Transverse colon (tissue), 4 donors: ENCODE measurements at places on chromosomes 16 and 17.
A peak's percentile ranks its signal among the peaks of the same experiment; 100 is the strongest.

DNA sequence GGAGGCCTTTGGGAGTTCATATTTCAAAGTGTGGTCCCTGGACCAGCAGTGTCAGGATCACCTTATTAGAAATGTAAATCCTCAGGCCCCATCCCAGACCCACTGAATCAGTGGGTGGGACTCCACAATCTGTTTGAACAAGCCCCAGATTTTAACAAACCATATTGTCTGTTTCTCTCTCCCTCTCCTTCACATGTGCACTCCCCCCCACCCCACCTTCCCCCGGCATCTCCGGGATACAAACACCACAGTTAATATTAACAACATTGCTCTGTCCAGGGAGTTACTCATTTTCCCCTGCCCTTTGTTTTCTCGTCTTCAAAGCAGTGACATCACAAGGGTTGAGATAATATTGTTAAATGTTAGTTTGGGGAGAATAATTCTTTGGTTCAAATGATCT, 127.3 kb downstream of the KATNIP start:
- no peak for DNase-seq

- DNase-seq: no peak
These were observed 142.1 kb downstream of the SLC39A11 start for GRCh38 chr17:72950242-72950931.

DNA sequence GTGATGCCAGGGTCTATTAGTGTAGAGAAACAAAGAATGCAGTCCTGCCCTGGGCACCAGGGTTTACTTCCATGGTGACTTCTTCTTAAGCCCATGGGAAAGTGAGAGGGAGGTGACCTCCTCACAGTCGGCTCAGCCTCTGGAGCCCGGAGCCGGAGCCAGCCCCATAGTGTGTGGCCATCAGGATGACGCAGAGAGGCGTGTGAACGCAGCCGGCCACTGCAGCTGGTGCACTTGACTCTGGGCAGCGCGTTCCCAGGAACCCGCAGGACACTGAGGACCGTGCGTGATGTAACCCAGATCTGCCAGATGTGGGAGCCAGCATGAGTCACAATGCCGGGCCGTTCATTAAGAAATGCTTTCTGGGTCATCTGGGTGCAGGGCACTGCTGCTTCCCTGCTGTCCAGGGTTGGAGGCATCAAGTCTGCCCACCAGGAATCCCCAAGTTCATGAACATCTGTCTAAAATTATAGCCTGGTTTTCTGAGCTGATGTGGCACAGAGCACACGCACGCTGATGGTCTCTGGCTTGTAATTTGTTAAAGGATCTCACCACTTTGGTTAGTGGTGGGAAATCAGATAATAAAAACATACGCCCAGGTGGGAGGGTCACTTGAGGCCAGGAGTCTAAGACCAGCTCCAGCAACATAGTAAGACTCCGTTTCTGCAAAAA, 114.1 kb downstream of the PITPNC1 start:
- DNase-seq: peak; percentile 72

GRCh38 chr16:18827890-18828289, 26.5 kb upstream of the ARL6IP1 start:
- no peak for DNase-seq

DNA sequence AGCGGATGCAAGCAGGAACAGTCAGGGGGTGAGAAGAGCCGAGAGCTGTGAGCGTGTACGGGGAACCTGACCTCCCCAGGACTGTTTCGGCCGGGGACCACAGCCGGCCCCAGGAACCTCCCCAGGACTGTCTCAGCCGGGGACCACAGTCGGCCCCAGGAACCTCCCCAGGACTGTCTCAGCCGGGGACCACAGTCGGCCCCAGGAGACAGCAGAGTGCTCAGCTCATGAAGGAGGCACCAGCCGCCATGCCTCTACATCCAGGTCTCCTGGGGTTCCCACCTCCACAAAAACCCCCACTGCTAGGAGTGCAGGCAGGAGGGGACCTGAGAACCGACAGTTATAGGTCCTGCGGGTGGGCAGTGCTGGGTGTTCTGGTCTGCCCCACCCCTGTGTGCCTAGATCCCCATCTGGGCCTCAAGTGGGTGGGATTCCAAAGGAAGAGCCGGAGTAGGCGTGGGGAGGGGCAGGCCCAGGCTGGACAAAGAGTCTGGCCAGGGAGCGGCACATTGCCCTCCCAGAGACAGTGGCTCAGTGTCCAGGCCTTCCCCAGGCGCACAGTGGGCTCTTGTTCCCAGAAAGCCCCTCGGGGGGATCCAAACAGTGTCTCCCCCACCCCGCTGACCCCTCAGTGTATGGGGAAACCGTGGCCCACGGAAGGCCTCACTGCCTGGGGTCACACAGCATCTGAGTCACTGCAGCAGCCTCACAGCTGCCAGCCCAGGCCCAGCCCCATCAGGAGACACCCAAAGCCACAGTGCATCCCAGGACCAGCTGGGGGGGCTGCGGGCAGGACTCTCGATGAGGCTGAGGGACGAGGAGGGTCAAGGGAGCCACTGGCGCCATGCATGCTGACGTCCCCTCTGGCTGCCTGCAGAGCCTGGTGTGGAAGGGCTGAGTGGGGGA, 4.3 kb downstream of the RHBDF1 start:
- DNase-seq: no peak

- no peak for DNase-seq
These were observed 41.0 kb downstream of the LYRM1 start for GRCh38 chr16:20941636-20941926.

DNA sequence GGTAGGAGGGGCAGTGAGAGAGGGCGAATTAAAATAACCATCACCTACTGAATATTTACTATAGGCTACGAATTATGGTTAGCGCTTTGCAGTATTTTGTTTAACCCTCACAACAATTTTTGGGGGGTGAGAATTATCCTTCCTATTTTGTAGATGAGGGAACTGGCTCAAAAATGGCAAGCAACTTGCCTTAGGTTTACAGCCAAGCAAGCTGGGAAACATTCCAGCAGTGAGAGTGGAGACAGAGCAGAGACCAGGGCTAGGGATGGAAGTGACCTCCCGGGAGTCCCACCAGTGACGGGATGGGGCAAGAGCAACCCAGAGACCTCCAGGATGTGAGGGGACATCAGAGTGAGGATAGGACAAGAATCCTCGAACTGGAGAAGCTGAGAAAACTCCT, 352 bp upstream of the VMO1 start:
- DNase-seq: no peak

DNA sequence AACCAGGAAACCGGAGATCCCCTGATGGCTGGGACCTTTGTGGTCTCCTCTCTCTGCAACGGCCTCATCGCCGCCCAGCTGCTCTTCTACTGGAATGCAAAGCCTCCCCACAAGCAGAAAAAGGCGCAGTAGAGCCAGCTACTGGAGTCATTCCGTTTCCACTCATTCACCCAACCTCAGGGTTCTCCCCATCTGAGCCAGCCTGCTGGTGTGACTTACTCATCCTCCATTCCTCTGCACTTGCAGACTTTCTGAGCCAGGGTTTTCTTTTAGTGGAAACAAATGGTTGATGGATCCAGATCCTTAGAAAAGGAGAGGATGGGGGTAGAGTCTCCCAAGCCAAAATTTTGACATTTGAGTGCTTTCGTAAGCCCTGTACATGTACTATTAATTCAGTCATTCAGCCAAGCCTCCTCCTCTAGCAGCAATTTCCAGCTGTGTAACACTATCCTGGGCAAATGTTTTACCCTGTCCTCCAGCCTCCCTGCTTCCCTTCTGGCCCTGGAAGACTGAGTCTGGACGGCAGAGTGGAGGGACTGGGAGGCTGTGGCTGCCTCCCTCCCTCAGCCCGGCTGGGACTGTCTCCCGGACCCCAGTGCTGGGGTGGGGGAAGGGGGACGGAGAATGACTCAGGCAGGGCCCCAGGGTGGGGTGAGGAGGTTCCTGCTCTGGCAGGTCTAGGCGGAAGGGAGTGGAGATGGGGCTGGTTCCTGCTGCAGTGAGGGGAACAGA, 2.3 kb downstream of the SOX15 start:
- DNase-seq: no peak

- DNase-seq: peak; percentile 41
These were observed 9.2 kb downstream of the RPL23 start for GRCh38 chr17:38844261-38844757.

- no peak for DNase-seq
These were observed 29.4 kb downstream of the HLF start for GRCh38 chr17:55294042-55294751.

DNA sequence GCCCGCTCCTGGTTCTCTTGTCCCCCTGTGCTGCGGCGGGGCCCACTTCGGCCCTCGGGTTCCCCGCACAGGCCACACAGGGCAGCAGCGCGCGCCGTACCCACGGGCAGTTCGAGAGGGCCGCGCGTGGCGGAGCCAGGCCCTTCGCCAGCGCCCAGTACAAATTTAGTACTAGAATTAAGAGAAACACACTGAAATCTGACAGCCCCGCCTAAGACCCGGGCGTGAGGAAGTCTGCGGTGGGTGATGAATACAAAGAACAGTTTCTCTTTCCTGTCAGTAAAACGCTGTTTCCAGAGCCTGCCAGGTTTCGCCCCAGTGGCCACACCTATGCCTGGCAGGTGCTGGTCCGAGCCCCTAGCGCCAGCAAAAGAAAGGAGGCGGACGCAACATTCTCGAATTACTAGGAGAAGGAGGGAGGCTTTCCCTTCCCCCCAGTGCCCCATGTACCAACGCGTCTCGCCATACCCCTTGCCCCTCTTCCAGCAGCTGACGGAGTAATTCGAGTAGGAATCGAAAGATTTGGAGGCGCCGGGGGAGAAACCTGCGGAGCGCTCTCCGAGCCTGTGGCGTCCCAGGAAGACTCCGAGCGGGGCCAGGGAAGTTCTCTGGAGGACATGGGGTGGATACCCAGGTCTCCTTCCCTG, 591 bp upstream of the SLFN5 start:
- peak; percentile 85 for DNase-seq

DNA sequence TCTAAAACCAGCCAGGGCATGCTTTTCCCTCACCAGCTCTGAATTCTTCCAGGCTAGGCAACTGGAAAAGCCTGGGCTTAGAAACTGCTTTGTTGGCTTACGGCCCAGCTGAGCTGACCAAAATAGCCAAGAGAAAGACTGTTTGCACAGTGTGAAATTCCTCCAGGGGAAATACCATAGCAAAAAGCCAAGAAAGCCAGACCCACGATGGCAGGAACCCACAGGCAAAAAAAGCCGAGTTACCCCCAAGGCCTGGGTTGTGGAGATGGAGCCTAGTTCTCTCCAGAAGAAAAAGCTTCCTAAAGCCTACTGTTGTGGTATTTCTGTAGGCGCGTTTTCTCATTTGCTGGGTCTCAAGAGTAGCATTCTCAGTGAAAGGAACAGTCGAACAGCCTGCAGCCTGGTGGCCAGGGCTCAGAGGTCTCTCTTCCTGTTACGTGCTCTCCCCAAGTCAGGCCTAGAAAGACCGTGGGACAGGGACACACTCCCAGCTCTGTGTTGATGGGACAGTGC, 9.2 kb downstream of the SP2 start:
- peak; percentile 45 for DNase-seq

- no peak for DNase-seq
These were observed 80.0 kb downstream of the PCTP start for GRCh38 chr17:55830699-55831471.

DNA sequence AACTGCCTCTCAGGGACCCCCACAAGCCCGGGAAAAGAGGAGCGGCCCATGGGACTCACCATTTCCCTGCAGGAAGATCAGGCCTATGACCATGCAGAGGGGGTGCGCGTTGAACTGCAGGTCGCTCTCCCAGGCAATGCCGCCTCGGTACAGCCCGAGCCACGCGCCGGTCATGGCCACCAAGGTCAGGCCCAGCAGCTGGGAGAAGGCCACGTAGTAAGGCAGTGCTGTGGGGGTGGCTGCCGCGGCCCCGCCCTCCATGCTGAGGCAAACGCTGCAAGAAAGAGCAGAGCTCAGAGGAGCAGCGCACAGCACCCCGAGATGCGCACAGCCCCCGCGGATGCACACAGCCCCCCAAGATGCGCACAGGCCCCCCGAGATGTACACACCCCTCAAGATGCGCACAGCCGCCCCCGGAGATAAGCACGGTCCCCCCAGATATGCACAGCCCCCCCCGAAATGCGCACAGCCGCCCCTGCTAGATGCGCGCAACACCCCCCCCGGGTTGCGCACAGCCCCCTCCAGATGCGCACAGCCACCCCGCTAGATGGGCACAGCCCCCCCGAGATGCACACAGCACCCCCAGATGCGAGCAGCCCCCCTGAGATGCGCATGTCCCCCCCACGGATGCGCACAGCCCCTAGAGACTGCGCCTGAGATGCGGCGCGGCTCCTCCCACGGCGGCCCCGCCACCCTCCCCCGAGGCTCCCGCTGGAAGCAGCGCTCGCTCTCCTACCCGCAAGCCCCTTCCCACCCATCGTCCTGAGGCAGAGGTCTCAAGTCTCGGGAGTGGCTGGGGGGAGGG, 8.6 kb downstream of the CYB561 start:
- DNase-seq: no peak

DNA sequence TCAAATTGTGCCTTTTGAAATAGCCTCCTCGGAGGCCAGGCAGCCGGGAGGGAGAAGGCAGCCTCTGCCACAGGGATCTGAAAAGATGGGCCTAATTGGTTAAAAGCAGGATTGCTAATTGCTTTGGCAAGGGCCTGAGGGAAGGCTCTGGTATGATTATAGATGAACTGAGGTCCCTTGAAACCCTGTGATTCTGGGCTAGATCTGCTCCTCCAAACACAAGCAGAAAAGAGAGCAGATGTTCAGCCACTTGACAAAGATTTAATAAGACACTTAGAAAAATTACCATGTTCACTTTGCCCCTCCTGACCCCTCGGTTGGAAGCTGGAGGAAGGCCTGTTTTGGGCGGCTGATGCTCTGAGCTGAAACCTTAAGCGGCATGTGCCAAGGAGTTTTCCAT, 209.5 kb upstream of the MPHOSPH6 start:
- no peak for DNase-seq

GRCh38 chr16:70399381-70399780, 39.5 kb downstream of the ST3GAL2 start:
- DNase-seq: no peak

GRCh38 chr16:82954224-82954929, 327.6 kb downstream of the CDH13 start:
- DNase-seq: no peak

GRCh38 chr16:27238016-27238587, 30.5 kb downstream of the NSMCE1 start:
- peak; percentile 71 for DNase-seq

DNA sequence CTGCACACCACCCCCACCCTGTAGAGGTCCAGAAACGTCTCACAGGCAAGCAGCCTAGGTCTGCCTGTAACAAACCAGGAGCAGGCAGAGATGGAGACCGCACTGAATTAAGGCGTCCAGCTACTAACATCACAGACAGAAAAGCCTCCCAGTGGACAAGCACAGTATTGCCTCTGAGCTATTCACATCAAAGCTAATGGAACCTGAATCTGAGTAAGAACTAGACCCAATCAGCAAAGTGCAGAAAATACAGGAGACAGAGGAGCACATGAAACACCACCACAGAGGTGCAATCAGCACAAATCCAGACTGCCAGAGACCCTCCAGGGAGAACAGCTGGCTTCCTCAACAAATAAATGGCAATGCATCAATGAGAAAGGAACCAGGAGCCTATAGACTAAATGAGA, 22.2 kb upstream of the PEMT start:
- DNase-seq: peak; percentile 48

- DNase-seq: no peak
These were observed 5.3 kb upstream of the MKS1 start for GRCh38 chr17:58224315-58224714.

- DNase-seq: no peak
These were observed 21.2 kb downstream of the DHODH start for GRCh38 chr16:72029567-72030271.
